Activated gamma-delta T cell (primary cell): ENCODE measurements at places on chromosomes 3 and 15.
A peak's percentile ranks its signal among the peaks of the same experiment; 100 is the strongest.

DNA sequence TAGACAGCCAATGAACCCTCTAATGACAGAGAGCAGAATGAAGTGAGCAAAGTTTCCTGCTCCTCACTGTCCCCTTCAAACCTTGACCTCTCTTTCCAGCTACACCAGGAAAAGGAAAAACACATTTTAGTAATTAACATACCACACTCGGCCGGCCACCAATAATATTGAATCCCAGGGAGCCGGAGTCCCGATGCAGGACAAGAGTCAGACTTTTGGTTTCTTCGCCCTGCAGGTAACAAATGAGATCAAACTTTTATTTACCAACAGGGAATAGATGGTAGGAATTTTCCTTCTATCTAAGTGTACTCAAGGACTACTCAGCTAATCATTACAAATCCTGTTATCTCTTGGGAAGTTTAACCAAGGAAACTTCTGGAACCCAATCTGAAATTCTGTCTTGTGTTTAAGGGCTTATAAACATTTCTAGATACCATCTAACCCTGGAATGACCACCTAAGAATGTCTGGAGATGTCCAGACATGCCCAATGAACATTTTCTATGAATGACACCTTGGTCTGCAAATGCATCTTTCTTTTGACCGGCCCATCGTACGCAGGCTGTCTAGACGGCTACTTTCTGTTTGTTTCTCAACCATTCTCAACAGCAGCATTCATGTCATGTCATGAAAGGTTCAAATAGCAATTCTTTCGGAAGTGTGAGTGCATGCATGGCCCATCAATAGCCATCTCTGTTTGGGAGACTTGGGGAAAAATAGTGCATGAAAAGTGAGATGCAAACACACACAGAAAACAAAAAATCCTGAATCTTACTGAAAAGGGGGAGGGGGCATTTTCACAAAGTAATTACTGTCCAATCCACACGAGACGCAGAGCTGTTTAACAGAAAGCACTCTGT, 16.1 kb downstream of the PDZRN3 start:
- DNase-seq: no peak

GRCh38 chr3:196225763-196226364, 9.5 kb downstream of the SLC51A start:
- DNase-seq: no peak

- no peak for DNase-seq
These were observed 334.5 kb upstream of the FRG2C start for GRCh38 chr3:75329476-75330097.

DNA sequence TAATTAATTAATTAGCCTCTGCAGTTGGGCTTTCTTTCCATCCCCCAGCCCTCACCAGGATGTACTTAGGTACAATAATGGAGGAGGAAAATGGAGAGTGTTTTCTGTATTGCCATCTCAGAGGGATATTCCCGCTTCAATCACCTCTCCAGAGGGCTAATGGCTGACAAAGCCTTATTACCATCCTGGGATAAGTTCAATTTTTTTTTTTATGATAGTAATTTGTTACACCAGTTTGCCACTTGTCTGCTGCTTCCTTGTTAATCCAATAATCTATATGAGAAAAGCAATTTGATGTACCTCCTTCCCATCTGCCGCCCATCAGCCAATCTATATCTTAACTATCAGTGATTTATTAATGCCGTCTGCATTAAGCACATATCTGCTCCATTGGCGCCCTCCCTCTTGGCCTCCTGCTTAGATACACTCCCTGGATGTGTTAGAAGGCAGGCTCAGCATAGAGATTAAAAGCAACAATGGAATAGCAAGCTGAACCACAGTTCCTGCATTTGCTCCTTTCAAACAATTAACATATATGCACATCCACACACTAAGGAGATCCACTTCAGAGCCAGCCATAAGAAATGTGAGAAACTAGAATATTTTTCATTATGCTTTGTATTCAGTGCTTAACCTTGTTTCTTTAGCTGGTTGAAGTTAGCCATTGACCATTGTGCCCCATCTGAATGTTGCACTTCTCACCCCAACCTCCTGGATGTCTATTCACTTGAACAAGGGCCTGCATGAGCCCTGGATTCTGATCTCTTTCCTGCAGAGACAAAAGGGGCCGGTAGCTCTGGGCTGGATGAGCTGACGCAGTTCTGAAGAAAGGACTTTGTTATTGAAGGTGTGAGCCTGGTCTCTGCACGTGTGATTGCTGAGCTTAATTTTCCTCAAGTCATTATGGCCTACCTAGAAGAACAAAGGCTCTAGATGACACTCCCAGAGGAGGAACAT, 237.3 kb upstream of the GAP43 start:
- DNase-seq: no peak

- peak; percentile 51 for DNase-seq
These were observed 462 bp downstream of the EDEM1 start for GRCh38 chr3:5187920-5188418.

DNA sequence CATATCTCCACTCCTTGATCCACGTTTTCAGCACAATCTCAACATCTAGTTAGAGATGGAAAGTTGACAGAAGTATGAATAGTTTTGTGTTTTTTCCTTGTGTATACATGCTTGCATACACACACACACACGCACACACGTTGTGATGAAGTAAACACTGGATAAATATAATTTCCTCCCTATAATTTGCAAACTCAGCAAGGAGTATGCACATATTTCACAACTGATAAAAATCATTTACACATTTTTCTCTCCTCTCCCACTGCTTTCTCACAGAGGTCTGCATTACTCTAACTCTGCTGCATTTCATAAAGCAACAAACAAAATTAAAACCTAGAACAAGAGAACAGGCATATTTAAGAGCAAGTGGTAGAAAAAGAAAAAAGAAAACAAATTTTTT, 320.9 kb downstream of the ERC2 start:
- no peak for DNase-seq

GRCh38 chr3:141507392-141508066, 20.7 kb downstream of the RASA2 start:
- DNase-seq: no peak

DNA sequence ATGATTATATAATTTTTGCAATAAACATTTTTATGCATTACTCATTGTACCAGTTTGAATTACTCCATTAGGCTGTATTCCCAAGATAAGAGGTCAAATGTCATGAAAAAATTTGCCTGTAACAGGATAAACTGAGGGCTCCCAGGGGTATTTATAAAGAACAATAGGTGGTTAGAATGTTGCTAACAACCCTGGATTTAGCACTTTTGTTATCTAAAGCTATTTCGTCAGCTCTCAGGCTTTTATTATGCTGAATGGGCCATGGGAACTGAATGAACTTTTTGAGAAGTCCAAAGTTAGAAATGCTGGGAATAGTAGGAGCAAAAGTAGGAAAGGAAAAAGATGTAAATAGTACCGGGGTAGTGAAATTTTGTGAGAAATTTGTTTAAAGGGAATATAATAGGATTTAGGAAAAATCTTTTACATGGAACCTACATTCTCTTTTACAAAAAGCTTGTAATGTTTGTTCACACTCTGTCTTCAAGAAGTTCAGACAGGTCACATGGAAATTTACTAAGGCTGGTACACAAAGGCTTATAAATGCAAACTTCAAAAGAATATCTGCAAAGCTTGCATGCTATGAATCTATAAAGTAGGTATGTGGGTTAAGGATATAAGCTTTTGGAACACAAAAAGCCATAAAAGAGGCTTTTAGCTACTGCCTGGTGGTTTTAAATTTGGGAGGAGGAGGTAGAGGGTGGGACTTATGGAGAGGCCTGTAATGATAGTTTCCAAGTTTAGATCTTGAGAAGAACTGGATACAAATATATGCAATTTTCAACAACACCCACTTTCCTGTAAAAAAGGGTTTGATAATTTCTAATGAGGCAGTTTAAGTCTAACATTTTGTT, 445.8 kb upstream of the NAALADL2 start:
- DNase-seq: no peak

- no peak for DNase-seq
These were observed 718.0 kb downstream of the TBL1XR1 start for GRCh38 chr3:176479248-176479647.

- DNase-seq: no peak
These were observed 85.0 kb downstream of the OSBPL10 start for GRCh38 chr3:31896026-31896425.

DNA sequence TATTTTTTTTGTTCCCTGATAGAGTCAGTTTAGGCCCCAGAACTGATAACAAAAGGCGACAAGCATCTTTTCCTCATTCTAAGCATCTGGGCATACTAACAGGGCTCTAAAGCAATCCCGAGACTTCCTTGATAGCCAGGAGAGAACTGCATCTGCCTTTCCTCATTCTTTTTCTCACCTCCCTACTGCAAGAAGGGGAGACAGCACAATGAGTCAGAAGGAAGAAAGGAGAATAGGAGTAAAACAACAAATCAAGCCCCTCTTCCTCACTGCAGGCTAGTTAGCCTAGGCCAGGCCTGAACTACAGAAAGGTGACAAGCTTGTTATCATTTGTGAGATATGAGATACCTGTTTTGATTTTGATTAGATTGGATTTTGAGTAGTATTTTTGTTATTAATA, 97.9 kb downstream of the NAALADL2 start:
- no peak for DNase-seq

GRCh38 chr3:11510356-11510755, 133.4 kb downstream of the VGLL4 start:
- DNase-seq: no peak

DNA sequence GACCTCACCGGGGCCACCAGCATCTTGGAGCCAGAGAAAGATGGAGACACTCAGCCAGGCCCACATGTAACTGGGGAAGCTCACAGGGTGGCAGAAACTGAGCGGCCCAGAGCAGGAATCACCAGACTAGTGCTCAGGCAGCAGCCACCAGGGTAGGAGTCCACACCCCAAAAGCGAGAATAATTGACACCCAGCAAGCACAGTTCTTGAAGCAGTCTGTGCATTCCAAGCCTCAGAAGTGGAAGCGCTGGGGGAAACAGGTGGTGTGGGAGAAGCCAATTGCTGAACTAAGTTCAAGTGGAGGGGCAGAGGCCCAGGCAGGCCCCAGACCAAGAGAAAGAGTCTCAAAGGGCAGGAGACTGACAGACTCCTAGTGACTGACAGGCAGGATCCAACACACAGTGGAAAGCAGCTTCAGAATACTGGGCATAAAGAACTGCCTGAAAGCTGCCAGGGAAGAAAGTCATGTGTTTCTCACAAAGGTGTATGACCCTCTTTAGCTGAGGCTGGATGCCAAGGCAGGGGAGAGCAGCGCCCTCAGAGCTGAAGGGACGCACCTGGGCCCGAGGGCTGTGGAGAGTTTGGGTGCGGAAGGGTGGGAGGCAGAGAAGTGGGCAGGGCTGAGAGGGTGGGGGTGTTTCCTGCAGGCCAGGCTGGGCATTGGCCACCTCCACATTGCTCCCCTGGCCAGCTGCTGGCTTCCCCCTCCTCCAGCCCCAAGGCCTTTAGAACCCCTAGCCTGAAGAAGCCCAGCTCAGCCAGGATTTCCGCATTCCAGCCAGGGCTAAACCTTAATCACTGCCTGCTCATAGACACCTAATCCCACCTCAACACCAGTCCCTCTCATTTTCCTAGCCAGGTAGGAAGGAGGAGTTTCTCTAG, 7.7 kb downstream of the NT5DC2 start:
- DNase-seq: no peak

- DNase-seq: no peak
These were observed 296.6 kb upstream of the LMCD1 start for GRCh38 chr3:8204853-8205650.

- no peak for DNase-seq
These were observed 895 bp downstream of the HYKK start for GRCh38 chr15:78508272-78508671.

DNA sequence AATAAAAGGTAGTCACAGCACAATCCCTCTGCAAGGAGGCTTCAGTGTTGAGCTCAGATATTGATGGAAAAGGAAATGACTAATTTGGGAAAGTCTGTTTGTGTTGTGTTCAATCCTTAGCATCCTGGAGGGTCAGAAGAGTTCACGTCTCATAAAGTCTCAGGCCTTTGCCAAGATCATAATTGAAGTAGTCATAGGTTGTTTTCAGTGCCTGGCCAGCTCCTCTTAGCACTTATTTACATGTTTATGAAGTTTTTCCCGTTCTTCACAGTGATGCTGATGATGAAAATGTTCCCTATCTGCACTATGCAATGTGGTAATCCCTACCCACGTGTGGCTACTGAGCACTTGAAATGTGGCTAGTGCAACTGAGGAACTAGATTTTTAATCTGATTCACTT, 61.6 kb upstream of the TGFBR2 start:
- no peak for DNase-seq

GRCh38 chr3:14162178-14162577, 16.2 kb downstream of the XPC start:
- no peak for DNase-seq

GRCh38 chr3:71542521-71543370, 40.8 kb downstream of the FOXP1 start:
- no peak for DNase-seq

DNA sequence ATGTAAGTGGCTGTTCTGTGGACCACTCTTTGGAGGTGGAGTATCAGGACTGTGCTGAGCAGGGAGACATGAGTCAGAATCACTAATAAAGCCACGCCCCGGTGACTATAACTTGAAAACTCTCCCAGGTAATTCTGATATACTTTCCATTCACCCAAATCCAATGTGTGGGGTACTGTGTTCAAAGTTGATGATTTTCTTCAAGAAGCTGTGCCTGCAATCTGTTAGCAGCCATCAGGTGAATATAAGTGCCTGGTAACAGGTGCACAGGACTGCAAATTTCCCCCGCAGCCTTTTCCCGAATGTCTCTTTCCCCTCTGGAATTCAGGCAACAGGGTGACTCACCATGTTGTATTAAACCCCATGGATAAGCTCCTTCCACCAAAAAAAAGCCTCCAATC, 17.0 kb downstream of the MAGI1 start:
- DNase-seq: no peak

- no peak for DNase-seq
These were observed 116.8 kb downstream of the TGFBR2 start for GRCh38 chr3:30723211-30723610.

DNA sequence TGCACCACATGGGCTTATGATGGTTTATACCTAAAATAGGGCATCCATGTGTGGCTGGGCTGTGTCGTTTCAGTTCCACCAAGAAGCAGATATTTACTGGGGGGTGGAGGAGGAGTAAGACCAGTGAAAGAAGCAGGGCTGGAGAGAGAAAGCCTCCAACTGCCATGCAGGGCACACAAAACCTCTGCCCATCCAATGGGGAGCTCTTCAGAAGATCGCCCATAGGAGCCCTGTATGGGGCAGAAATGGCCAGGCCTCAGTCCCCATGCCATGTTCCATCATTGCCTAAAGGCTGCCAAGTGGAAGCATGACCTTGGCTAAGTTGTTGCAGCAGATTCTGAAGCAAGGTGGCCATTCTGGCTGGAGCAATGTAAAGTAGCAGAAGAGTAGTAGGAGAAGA, 277.0 kb downstream of the MEX3B start:
- DNase-seq: no peak

- no peak for DNase-seq
These were observed 157.3 kb downstream of the WNT5A start for GRCh38 chr3:55329849-55330248.

GRCh38 chr3:30443756-30444673, 162.4 kb upstream of the TGFBR2 start:
- no peak for DNase-seq
